ENCODE measurements at places on chromosomes 1 and 21.
A peak's percentile ranks its signal among the peaks of the same experiment; 100 is the strongest.

DNA sequence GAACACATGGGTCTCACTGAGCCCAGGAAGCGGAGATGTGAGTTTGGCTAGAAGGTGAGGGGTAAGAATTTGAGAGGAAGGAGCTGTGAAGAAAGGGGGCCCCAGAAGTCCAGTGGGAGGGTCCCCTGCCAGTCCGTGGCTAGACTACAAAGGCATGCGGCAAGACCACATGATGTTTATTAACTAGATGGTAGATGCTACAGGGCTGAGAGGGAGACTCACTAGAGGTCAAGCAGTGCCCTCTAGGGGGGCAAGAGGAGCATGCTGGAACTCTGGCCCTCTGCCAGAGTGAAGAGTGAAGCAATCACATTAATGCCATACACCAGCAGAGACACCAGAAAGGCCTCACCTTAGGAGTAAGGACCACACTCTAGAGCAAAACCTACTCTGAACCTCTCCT lies 12.2 kb downstream of the KIAA0319L start:
- DNase-seq, result peak; percentile 52

GRCh38 chr1:107597290-107597689 lies 367.7 kb downstream of the VAV3 start:
- no peak for DNase-seq

GRCh38 chr1:162901243-162901642 lies 40.3 kb upstream of the CCDC190 start:
- DNase-seq, result no peak

- DNase-seq, result no peak
Measured at GRCh38 chr1:184743062-184743756, 11.4 kb downstream of the EDEM3 start.

GRCh38 chr1:94384485-94385265 lies 33.5 kb upstream of the ABCD3 start:
- DNase-seq, result no peak

DNA sequence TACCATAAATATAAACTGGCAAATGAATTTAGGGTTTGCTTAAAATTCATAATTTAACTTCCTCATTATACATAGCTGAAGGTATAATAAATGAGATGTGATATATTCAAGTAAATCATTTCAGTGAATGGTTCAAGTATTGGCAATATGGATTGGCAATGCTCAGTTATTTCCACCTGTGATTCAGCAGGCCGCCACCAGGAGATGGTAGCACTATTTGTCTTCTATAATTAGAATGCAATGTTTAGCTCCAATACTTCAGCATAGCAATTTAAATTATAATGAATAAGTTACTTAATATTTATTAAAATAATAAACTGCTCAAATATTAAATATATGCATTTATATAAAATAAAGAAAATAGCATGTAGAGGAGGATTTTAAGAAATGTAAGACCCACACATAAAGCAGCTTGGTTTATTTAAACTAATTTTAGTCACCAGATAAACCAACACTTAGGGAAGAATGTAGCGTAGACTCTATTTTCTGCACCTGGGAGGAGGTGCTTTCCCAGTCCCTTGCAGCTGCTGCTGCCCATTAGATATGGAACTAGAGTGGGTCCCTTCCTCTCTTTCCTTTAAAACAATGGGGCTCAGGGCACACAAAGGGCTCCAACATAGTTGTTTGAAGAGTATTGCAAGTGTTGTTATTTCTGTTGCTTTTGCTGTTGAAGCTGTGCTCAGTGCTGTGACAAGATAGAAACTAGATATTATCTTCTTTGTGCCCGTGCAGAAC lies 62.1 kb downstream of the PLPPR4 start:
- peak; percentile 13 for DNase-seq

DNA sequence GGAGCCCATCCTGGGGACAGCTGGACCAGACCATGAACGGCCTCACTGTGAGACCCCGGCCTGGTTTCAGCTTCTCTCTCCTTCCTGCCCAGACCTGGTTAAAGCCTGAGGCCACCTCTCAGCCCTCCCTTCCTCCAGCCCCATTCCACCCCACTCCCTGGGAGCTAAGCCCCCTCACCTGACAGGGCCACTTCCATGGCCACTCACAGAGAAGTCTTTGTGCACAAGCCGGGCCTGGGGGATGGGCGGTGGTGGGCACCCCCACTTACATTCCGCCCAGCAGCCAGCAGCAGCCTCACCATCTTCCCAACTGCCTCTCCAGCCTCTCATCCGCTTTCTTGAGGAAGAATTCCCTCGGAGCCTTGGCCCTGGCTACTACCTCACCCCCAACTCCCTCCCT lies 40.4 kb downstream of the RHBG start:
- DNase-seq, result no peak

DNA sequence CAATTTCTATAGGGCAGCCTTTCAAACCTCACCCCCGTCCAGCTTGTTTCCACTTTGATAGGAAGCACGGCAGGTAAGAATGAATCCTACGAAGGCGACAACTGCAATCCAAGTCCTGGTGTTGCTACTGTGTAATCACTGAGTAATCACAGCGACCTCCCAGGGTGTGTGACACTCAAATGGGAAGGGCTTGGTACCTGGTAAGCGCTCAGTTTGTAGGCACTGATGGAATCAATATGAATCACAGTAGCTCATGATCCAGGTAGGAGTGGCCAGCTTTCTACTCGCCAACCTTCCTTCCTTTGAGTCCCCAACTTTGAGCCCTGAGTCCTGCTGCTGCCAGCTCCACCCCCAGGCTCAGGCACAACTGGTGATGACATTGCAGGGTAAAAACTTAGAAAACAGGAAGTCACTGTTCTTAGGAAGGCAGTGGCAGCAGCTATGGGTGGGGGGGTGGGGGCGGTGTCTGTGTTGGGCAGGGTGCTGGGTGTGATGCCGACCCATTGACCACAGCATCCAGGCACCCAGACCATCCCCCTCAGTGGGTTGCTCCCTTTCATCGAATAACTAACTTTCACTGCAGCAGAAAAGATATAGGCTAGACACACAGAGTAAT lies 70.7 kb downstream of the CD247 start:
- no peak for DNase-seq

DNA sequence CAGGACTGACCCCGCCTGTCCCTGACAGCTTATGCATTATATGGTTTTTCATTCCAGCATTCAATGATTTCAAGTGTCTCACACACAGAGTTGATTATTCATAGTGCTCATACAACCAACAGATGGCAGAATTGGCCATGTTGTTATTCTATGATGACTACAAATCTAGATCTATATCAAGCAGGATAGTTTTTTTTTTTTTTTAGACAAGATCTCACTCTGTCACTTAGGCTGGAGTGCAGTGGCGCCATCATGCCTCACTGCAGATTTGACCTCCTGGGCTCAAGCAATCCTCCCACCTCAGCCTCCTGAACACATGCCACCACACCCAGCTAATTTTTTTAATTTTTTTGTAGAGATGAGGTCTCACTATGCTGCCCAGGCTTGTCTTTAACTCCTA lies 40.1 kb upstream of the LRRC8D start:
- DNase-seq, result peak; percentile 39

- DNase-seq, result no peak
Measured at GRCh38 chr1:1782399-1783221, 4.3 kb upstream of the NADK start.

DNA sequence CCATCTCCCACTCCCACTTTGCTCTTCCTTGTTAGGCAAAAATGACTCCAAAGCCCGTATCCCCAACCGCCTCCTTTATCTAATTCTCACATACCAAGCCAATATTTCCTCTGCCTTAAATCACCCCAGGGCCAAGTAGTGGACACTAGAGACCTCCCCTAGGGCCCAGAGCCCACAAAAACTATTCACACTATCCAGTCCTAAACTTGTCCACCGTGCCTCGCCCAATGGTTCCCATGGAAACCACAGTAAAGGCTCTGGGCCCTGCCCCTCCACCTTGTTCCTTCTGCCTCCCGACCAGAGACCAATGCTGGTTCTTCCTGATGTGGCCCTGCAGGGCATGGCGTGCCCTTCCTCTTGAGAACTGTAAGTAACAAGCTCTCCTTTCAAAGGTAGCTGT lies 11.8 kb downstream of the CFAP107 start:
- DNase-seq, result no peak

GRCh38 chr1:110227774-110228173 lies 17.7 kb downstream of the KCNC4 start:
- no peak for DNase-seq

GRCh38 chr1:31703431-31704270 lies at the start of gene COL16A1:
COL16A1 (minus strand) TSS chr1:31704017; CDS start chr1:31702193, 1,824 bp downstream.
- no peak for DNase-seq

- no peak for DNase-seq
Measured at GRCh38 chr1:229562686-229563085, 4.2 kb upstream of the ABCB10 start.

DNA sequence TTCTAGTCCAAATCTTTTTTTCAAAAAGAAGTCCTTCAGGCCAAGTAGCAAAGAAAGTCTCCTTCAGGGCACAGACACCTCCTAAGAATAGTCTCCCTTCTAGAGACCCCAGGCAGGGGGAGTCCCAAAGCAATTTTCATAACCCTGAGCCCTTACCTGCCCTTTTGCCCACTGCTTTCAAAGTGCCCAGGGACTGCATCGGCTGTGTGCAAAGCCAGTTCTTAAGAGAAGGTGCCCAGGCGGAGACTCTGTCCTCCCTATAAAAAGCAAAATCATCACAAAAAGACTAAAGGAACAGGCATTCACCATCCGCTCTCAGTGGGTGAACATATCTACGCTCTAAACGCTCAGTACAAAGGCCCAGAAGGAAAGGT lies 32.2 kb downstream of the ELK4 start:
- no peak for DNase-seq

- no peak for DNase-seq
Measured at GRCh38 chr1:24228311-24228710, 41.2 kb upstream of the IFNLR1 start.

- no peak for DNase-seq
Measured at GRCh38 chr21:44893278-44893556, 19.7 kb upstream of the PTTG1IP start.

DNA sequence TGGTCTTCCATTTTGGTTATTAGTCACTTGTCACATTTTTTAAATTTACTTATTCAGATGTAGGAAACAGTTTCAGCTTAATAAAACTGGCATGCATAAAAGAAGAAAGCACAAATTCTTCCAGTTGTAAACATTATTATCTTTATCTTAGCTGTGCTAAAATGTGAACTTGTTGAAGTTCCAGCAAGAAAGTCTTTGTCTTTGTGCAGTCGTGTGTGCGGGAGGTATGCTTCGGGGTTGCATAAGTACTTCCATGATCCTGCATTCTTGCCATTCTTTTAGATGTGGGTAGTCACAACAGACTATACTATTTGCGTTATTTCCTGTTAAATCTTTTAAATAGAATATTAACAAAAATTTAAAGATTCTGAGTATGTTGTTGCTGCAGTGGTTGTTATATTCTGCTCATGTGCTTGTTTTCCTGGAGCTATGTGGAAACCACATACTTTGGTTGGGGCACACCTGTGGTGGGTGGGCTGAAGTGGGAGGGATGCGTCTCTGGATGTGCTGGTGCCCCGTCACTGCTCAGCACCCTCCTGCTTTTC lies 49.9 kb downstream of the CBS start:
- no peak for DNase-seq

GRCh38 chr1:210363119-210363518 lies 34.4 kb downstream of the HHAT start:
- DNase-seq, result no peak

DNA sequence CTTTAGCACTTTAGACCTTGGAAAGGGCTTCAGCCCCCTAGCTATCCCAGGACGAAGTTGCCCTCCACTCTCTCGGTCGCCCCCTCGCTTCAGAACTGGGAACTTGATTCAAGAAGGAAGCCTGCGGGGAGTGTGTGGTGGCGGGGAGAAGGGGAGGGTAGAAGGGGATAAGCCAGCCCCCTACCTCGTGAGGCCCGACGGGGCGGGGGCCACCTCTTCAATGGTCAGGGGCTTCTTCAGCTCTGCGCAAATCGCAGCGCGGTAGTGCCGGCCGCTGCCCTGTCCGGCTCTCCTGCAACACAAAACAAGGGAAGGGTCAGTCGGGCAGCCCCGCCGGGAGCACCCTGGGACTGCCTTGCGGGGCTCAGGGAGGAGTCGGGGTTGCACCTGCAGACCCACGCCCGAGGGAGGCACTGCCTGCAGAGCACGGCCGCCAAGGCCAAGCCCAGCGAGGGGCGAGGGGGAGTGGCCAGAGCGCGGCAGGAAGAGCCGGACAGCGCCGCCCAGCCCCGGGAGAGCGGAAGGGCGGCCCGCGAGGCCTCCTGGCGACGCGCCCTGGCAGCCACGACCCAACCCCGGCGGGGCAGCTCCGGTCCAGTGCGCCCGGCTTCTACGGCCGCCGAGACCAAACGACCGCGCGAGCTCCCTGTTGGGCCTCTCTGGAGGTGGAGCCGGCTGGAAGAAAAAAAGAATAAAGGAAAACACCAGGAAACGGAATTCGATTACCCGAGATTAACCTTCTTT lies 56.2 kb upstream of the RASAL2 start:
- peak; percentile 38 for DNase-seq

- no peak for DNase-seq
Measured at GRCh38 chr1:247551721-247552120, 2.8 kb downstream of the GCSAML start.

DNA sequence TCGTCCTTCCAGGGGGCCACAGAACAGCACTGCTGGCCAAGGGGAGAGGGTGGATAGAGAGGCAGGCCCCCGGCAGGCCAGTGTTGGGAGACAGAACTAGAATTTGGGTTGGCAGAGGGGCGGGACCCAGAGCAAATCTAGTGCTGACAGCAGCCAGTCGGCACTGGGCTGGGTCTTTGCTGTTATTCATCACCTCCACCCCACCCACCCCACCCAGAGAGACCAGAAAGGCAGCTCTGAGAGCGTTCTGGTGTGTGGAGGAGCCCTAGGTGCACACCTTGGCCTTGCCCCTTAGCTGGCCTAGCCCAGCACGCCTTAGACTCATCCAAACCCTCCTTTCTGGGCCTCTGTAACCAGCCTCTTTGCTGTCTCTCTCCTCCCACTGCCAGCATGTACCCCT lies 6.4 kb upstream of the PKP1 start:
- no peak for DNase-seq

DNA sequence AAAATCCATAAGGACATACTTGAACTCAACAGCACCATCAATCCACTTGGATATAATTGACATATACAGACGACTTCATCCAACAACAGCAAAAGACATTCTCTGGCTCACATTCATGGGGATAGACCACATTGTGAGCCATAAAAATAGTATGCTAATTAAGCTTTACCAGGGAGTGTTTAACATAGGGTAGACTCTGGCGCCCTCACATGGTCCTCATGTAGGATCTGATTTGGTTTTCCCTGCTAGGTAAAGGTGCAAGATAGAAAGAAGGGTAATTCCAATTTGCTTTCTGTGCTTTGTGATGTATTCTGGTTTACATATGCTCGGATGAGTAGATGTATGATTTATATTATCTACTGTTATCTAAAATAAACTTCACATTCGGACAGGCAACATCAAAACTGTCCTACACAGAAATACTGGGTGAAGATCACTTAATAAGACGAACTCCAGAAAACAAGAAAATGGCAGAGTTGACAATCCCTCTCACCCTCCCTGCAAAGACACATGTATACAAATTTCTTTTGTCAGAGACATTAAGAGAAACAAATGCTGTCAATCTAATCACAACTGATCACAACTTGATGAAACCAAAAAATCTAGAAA lies 27.7 kb downstream of the CR1L start:
- peak; percentile 40 for DNase-seq

GRCh38 chr1:30749691-30750583 lies 7.6 kb downstream of the LAPTM5 start:
- DNase-seq, result no peak
